ENCODE measurements at places on chromosomes 6 and 20.

GRCh38 chr20:24235296-24236175 is 233.9 kb upstream of the SYNDIG1 start:
- DNase-seq = no peak
- H3K27ac ChIP-seq = no peak overlapping the region
- no peaks in the 10 kb centered on the region for H3K4me1 ChIP-seq
- no peak overlapping the region for H3K4me3 ChIP-seq

DNA sequence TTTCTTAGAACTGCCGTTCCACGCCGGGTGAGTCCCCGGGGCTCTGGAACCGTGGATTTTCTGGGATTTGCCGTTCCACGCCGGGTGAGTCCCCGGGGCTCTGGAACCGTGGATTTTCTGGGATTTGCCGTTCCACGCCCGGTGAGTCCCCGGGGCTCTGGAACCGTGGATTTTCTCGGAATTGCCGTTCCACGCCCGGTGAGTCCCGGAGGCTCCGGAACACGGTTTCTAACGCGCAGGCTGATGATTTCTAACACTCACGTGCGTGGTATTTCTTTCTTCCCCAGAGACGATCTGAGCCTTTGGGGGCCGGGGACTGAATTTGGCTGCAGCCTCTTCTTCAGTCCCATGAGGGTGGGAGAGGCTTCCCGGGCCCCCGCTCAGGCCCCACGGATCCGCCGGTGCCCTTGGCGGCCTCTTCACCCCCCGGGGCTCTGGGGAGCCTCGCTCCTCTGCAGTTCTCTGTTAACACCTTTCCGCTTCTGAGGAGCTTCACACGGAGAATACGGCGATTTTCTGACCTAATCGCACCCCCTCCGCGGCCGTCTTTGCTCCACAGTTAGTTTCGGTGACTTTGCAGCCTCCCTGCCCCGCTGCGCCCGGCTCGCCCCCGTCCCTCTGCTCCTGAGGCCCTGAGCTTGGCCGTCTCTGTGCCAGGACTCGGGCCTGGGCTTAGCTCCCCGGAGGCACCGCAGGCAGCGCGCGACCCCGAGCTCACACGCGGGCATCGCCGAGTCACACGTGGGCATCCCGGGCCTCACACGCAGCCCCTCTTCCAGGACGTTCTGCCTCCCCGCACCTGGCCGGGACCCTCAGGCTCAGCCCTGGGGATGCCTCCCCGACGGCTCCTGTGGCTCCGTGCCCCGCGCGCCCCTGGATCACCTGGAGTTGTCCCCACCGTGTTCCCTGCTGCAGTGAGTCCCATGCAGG is 7.2 kb upstream of the KIF25 start:
- no peak overlapping the region for H3K27ac ChIP-seq
- H3K27me3 ChIP-seq = no peaks in the 10 kb centered on the region
- H3K4me1 ChIP-seq = no peaks in the 10 kb centered on the region
- H3K36me3 ChIP-seq = no peaks in the 10 kb centered on the region

DNA sequence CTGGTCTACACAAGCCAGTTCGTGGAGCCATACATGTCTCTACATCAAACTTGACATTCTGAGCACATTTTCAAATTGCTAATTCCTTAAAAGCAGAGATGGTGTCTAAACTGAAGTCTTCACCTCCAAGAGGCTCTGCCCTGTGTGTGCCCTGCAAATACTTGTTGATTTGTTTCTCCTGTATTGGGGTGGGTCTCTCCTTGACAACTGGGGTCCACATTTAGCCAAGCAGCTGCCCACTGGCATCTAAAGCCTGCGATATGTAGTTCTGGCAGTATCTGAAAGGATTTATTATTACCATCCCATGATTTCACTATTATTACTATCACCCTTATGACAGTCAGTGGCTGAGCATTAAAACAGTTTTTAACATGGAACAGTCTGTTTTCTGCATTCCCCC is 45.9 kb upstream of the PKHD1 start:
- H3K4me3 ChIP-seq = no peak overlapping the region
- H3K4me1 ChIP-seq = no peaks in the 10 kb centered on the region
- H3K27ac ChIP-seq = no peak overlapping the region
- H3K27me3 ChIP-seq = peaks cover 28% of the 10 kb centered on the region
- H3K36me3 ChIP-seq = no peaks in the 10 kb centered on the region

GRCh38 chr6:101986476-101986875 is 593.0 kb downstream of the GRIK2 start:
- H3K4me1 ChIP-seq = no peaks in the 10 kb centered on the region
- no peak overlapping the region for H3K4me3 ChIP-seq
- H3K36me3 ChIP-seq = peaks cover under 1% of the 10 kb centered on the region
- DNase-seq = no peak
- H3K27me3 ChIP-seq = no peaks in the 10 kb centered on the region

DNA sequence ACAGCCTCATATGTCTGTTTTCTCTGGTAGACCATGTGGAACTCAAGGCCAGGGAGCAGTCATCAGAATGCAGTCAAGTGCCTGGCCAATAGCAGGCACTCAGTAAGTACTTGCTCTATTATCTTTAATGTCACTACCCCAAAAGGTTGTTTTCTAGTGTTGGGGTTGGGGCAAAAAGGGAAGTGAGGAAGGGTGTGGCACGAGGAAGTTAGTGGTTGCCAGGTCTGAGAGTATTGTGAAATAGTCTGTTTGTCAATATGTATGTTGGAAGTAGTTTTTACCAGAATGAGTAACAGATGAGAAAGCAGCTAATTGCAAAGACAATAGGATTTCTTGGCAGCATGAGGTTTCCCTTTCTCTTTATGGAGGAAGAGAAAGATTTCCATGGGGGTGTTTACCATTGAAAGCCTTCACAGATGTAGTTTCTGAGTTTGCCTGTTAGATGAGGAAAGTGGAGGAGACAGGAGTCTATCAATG is 59.5 kb upstream of the ARMH2 start:
- no peak for DNase-seq
- H3K27ac ChIP-seq = peak overlapping the region; percentile 92
- no peaks in the 10 kb centered on the region for H3K27me3 ChIP-seq
- H3K4me3 ChIP-seq = peak overlapping the region; percentile 55
- H3K4me1 ChIP-seq = peaks cover 78% of the 10 kb centered on the region

DNA sequence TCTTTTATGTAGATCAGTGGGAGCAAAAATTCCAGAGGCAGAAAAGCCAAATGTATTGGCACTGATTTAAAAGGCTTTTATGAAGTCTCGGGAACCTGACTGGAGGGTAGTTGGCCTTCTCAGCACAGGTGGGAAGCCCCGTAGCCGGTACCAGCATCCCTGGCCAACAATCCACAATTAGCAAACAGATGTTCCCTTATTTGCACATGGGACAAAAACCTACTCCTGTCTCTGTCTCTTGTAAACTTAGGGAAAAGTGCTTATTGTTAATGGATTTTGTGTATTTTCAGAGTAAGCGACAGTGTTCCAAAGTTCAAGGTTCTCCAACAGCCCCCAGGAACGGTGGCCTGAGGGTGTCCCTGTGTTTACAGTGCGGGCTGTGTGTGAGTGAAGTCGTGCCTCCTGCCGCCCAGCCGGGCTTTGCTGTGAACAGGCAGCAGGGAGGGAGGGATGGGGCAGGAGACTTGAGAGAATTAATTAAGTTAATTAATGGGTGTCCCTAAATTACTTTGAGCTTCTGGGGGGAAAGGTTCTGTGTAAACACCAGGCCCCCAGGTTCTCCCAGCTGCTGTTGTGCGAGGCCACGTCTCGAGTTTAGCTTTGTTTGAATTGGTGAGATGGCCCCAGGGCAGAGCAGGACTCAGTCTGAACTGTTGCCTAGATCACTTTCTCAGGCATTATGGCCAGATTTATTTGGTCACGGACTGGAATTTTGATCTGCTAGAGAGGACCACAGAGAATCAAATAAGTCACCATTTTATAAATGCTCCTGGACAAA is 3.9 kb downstream of the SYNJ2 start:
- H3K4me3 ChIP-seq = no peak overlapping the region
- no peak overlapping the region for H3K27ac ChIP-seq
- peaks cover 2% of the 10 kb centered on the region for H3K36me3 ChIP-seq
- no peak for DNase-seq
- H3K27me3 ChIP-seq = no peaks in the 10 kb centered on the region

DNA sequence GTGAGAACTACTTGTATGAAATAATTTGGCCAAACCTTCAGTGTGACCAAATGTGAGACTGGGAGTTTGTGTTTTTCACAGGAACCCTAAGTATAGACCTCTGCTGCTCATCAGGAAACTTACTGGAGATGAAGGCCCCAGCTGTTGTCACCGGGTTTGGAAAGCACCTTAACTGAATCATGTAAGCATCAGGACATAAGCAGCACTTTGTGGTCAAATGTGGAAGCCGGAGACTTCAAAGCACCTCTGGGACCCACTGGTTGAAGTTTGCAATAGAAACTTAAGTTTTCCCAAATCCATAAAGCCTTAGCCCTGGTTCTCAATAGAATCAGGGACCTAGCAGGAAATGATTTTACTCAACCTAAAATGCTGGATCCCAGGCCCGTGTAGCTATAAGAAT is 14.3 kb downstream of the TTPAL start:
- H3K36me3 ChIP-seq = peaks cover 24% of the 10 kb centered on the region
- DNase-seq = peak; percentile 23
- H3K4me3 ChIP-seq = peak overlapping the region; percentile 42
- no peaks in the 10 kb centered on the region for H3K27me3 ChIP-seq
- H3K4me1 ChIP-seq = peaks cover 44% of the 10 kb centered on the region
- peak overlapping the region; percentile 96 for H3K27ac ChIP-seq

- H3K36me3 ChIP-seq = peaks cover 3% of the 10 kb centered on the region
- H3K27ac ChIP-seq = no peak overlapping the region
- peaks cover 31% of the 10 kb centered on the region for H3K4me1 ChIP-seq
- no peak for DNase-seq
- H3K4me3 ChIP-seq = no peak overlapping the region
These were observed 58.1 kb upstream of the EPB41L1 start for GRCh38 chr20:36096435-36096834.

GRCh38 chr6:169962604-169963469 is 211.4 kb downstream of the ERMARD start:
- H3K4me1 ChIP-seq = peaks cover 4% of the 10 kb centered on the region
- H3K27ac ChIP-seq = no peak overlapping the region
- H3K27me3 ChIP-seq = peaks cover 14% of the 10 kb centered on the region
- no peak for DNase-seq
- peak overlapping the region; percentile 58 for H3K4me3 ChIP-seq
- H3K36me3 ChIP-seq = no peaks in the 10 kb centered on the region

Data from activated T-cell treated with anti-CD3 and anti-CD28 coated beads, Interleukin-2, amount 50 U/mL, for 72 hours (primary cell).